ENCODE measurements at places on chromosomes 2 and 18.
A peak's percentile ranks its signal among the peaks of the same experiment; 100 is the strongest.

GRCh38 chr2:3324404-3325281 is 53.0 kb downstream of the EIPR1 start:
- ATAC-seq: no peak

DNA sequence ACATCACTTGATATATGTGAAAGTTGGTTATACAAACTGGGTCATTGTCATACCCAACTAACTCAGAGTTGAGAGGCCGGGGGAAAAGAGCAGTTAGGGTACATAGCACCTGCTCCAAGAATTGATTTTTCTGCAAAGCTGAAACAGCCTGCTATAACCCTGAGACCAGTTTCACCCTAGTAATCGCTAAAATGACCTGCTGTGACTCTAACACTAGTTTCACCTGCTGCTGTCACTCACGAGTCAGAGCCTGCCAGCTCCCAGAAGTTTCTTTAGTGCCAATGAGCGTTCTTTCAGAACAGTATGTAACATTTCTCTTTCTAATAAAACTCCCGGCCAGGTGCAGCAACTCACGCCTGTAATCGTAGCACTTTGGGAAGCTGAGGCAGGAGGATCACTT is 28.0 kb downstream of the SRSF7 start:
- ATAC-seq: no peak

DNA sequence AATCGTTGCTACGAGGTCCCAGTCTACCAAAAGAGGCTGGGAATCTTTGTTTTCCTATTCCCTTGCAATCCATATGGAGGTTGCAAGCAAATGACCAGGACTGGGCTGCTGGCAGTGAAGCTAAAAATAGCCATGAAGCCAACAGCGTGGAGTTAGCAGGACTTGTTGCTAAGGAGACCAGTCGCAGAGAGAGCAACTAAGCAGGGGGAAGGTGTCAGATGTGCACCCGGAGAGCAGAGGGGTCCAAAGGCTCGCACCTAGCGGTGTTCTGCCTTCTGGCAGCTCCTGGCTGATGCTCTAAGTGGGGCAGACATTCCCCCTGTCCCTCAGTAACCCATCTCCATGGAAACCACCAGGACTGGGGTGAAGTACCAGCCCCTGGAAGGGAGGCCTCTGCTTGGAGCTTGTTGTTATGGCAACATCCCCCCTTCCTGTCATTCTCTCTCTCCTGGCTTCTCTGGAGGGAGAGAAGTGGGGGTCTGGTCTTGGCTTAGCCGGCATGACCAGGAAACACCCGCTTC is 84.6 kb downstream of the DNMT3A start:
- ATAC-seq: peak; percentile 60

DNA sequence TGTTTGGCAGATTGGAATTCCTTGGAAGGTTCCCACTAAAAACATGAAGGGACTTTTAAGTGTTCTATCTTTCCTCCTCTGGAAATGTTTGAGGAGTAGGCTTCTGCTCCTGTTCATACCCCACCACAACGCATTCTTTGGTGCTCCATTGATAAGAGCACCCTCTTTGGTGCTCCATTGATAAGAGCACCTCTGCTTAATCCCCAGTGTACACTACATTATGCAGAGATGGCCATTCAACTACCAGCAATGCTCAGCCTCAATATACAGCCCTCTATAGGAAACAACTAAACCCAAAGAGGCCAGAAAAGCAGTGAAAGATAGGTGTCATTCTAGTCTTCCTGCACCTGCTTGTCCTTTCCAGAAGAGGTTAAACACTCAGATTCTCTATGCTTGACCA is 1.8 kb upstream of the CHAC2 start:
- ATAC-seq: no peak

DNA sequence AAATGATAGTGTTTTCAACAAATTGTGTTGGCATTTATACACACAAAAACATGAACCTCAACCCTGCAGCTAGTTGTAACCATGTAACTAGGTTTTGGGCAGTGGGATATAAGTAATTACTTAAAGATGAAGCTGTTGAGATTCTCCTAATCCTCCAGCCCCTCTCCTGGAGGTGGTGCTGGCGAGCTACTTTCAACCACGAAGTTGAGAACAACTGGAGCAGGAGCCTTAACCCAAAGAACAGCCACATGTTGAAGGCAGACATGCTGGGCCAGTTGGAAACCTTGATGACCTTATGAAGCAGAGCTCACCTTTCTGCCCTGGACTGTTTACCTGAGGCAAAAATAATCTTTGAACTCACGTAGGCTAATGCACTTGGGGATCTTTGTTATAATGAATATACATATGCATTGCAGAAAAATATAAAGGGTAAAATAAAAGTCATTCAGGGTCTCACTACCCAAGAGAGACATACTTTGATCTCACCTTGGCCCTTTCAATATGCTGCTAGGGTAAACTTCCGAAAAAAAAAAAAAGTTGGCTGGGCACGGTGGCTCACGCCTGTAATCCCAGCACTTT is 89.6 kb upstream of the NPAS2 start:
- peak; percentile 52 for ATAC-seq

- no peak for ATAC-seq
Observed at GRCh38 chr2:18605115-18605514, 15.7 kb upstream of the NT5C1B start.

- ATAC-seq: no peak
Observed at GRCh38 chr2:134359367-134360081, 105.7 kb downstream of the MGAT5 start.

- no peak for ATAC-seq
Observed at GRCh38 chr2:17752246-17752645, 1.4 kb downstream of the SMC6 start.

DNA sequence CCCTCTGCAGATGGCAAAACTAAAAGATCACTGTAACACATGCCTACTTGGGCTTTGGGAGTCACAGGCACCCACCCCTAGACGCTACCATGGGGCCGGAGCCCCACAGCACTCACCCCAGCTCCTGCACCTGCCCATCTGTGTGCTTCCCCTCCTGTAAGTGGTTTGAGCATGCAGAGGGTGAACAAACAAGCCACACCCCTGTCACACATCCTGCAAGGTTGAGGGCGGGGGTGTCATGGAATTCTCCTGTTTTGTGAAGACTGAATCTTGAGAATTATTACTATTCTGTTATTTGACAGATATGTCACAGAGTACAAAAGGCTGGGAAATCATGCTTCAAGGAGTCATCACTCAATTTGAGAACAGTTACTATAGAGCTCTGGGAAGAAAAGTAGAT is 60.9 kb downstream of the RFTN2 start:
- ATAC-seq: no peak

GRCh38 chr2:112174383-112174782 is 36.2 kb downstream of the FBLN7 start:
- no peak for ATAC-seq

DNA sequence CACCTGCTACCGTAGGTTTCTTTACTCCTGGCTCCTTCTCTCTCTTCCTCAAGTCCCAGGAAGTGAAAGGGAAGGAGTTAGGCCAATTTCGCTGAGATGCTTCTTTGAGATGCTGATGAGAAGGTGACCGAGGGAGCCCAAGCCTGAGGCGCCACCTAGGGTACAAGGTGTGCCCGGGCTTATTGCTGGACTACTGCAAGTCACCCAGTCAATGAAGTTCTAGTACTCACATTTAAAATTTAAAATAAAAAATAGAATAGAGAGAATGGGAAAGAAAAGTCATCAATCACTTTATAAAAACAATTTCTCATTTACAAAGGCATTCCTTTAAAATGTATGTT is 45.3 kb downstream of the ACAA2 start:
- ATAC-seq: no peak

DNA sequence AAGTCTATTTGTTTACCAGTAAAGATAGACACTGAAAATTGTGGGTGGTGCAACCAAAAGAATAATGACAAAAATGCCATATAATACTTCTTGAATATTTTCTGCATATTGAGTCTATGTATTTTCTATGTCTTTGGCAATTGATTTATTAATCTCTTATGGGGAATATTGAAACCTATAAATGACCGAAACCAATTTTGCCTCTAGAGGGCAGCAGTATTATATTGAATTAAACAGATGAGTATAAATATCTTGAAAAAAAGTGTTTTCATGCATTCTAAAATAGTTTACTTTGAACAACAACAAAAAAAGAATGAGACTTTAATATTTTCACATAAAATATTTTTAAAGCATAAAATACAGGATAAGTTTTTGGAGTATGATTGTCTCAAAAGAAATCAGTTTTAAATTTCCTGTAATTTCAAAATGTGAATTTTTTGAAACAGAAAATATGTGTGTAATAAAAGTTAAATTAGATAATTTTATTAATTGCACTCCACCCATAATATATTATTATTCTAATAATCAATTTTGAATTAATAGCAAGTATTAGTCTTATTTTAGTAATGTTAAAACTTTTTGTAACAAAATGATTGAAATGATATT is 49.9 kb upstream of the CALCRL start:
- no peak for ATAC-seq

- ATAC-seq: no peak
Observed at GRCh38 chr2:105400138-105400540, 1.3 kb upstream of the FHL2 start.

- ATAC-seq: no peak
Observed at GRCh38 chr2:120591572-120591971, 144.1 kb upstream of the GLI2 start.

GRCh38 chr2:28635191-28635611 is 116.4 kb upstream of the PPP1CB start:
- ATAC-seq: peak; percentile 85
